ENCODE measurements at places on chromosomes 1 and 21.

- DNase-seq, result no peak
Observed at GRCh38 chr1:159763686-159764085, 17.1 kb upstream of the DUSP23 start.

- DNase-seq, result no peak
Observed at GRCh38 chr1:228933753-228934152, 198.5 kb downstream of the RHOU start.

- no peak for DNase-seq
Observed at GRCh38 chr21:33505833-33506232, 14.3 kb upstream of the DNAJC28 start.

DNA sequence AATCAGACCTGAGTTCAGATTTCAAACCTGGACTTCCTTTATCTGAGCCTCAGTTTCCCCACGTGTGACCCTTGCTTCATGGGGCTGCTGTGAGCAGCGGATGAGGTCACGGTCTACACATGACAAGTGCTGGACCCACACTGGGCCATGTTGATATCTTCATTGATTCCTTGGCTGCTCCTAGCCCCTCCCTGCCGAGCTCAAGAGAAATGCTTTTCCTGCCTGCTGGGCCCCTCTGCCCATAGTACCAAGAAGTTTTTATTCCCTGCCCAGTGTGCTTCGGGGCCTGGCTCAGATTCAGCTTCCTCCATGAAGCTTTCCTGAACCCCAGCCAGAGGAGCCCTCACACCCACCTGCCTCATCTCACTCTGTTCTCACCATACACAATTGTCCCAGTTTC, 181.6 kb downstream of the PTPRU start:
- DNase-seq, result no peak

DNA sequence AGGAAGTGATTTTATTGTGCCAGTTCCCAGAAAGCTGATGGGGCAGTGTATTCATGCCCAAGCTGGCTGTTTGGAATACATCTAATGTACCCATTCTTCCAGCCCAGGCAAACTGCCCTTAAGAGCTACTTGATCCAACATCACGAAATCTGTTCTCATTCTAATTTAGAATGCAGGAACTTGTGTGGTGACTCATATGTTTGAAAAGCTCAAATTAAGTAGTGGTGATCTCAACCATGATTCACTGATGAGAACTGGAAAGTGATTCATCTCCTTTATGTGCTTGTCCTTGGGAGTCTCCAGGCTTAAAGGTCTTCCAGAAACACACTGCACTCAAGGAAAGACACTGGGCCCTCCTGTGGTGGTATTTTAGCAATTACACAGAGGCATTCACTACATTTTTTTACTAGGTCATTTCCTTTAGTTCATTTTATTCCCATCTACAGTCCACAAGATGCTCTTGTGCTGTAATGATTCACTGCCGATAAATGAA, 65.4 kb downstream of the RPE65 start:
- peak; percentile 96 for DNase-seq

DNA sequence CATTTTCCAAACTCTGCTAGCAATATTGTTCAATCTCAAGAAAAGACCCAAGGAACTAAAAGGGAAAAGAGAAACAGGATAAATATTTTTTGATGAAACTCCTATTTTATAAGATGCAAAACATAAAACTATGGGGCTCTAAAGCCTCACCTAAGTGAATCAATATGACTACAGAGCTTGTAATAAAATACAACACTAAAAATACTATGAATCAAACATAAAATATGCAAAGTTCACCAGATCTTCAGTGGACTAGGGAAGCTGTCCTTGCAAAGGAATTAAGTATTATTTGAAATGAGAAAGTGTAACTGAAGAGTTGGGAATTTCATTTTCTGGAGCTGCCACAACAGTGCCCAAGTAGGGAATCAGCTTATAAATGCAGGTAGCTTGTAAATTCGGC, 124.5 kb downstream of the CRB1 start:
- no peak for DNase-seq

DNA sequence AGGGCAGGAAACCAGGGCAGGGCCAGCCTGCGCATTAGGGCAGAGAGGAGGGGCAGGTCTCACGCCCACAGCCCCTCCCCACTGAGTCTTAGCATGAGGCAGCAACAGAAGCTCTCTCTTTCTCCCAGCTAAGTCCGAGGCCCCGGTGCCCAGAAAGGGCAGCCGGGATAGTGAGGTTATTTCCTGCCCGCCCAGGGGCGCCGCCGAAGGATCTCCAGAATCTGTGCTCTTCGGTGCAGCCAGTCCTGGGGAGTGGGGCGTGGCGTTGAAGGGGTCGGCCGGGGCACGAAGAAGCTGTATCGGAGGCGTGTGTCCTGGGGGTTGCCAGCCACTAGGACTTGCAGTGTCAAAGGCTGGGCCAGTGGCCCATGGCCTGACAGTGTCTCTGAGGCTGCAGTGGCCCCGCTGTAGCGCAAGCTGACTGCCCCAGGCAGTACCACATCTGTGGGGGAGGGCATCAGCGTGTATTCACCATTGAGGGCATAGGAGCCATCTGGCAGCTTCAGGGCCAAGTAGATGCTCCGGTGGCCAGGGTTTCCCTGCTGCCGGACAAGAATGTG, 7.8 kb downstream of the ADAMTS4 start:
- no peak for DNase-seq

GRCh38 chr1:23286401-23286800, 57.7 kb downstream of the HNRNPR start:
- no peak for DNase-seq

GRCh38 chr1:196323869-196324268, 284.4 kb downstream of the KCNT2 start:
- no peak for DNase-seq

GRCh38 chr1:6358757-6359201, 34.8 kb downstream of the ACOT7 start:
- no peak for DNase-seq

DNA sequence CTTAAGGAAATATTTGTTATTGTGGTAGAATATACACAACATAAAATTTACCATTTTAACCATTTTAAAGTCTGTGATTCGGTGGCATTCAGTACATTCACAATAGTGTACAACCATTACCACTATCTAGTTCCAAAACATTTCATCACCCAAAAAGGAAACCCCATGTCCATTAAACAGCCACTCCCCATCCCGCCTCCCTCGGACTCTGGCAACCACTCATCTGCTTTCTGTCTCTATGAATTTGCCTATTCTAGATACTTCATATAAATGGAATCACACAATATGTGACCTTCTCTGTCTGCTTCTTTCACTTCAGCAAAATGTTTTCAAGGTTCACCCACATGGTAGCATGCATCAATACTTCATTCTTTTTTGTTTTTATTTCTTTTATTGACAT, 51.3 kb downstream of the PTP4A2 start:
- DNase-seq, result no peak

- no peak for DNase-seq
Observed at GRCh38 chr1:33791251-33791650, 72.6 kb upstream of the HMGB4 start.

- DNase-seq, result peak; percentile 92
Observed at GRCh38 chr1:184118046-184118445, 66.5 kb downstream of the TSEN15 start.
